Stimulated activated CD8-positive, alpha-beta memory T cell treated with anti-CD3 and anti-CD28 coated beads, Interleukin-4, amount 100 ng/mL, for 1 hour (primary cell): ENCODE measurements at places on chromosomes 16 and 17.

DNA sequence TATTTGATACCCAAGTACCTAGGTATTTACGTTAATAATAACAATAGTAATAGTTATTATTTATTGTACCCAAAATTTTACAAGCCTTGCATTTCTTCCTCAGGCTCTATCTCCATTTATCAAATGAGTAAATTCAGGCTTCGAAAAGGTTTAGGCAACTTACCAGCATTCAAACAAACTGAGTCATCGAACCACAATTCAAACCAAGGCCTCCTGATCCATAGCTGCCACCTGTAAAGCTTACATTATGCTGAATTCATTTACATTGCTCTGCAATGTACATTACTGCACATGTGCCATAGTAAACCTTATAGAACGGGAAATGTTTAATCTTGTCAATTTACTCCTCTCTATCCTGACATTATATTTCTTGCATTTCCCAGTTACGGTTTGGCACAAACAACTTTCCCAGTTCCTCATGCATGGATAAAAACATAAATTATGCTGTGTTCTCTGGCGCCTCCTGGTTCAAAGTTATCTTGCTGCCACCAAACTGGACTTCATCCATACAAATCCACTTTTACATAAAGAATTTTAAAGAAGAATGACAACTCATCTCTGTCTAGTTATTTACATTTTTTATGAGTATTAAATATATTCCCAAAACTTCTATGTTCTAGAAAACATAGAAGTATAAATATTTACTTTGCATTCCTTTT lies 360.6 kb upstream of the SOX9 start:
- no peak for DNase-seq

GRCh38 chr17:47895347-47895855 lies 635 bp upstream of the SP2 start:
- DNase-seq = no peak

GRCh38 chr16:80666378-80667250 lies 125.8 kb downstream of the DYNLRB2 start:
- DNase-seq = no peak

DNA sequence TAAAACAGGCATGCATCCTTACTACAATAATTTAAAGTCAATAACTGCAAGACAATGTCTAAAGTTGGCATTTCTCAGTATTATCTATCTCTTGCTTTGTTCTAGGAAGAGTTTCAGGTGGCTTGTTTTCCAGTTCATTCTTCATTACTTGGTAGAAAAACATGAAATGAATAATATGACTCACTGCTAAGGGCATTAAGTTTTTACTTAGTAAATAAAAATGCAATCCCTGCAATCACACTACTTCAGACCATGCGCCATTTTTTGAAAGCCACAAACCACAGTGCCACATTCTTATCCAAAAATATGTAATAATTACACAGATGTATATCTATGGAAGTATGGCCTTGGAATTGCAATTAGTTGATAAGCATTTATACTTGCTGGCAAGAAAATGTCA lies 55.4 kb downstream of the CREBBP start:
- no peak for DNase-seq

DNA sequence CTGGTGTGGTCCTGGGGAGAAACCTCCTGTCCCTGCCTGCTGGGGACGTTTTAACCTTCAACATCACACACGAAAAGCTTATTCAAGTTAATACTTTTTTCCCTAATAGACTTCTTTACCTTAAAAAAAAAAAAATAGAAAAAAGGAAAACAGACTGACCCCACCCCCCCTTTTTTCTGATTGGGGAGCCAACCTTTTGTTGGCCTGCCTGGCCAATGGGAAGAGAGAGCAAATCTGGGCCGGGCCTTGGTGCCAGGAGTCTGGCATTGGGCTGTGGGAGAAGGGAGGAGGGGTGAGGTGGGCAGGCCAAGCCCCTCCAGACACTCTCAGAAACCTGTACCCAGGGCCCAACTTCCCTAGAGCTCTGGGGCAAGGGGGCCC lies 3.0 kb downstream of the CBX8 start:
- no peak for DNase-seq

- no peak for DNase-seq
Measured at GRCh38 chr17:28521311-28522085, 15.3 kb downstream of the FOXN1 start.

- peak; percentile 36 for DNase-seq
Measured at GRCh38 chr16:22297871-22298733, 893 bp downstream of the POLR3E start.

- no peak for DNase-seq
Measured at GRCh38 chr17:78818932-78819331, 21.7 kb downstream of the USP36 start.

DNA sequence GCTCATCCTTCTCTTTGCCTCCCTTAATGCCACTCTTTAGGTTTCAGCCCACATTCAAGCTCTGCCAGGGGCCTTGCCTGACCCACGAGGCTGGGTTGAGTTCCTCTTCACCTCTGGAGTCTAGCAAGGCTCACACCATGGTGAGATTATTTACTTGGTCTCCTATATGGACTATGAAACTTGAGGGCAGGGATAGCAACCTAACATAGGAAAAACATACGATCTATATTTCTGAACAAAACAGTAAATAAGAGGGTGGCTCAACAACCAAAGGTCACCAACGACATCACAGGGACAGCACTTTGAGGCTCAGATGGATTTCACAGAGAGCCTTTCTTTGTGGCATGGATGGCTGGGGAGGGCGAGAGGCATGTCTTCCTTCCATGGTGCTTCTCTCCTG lies 197.0 kb downstream of the MAF start:
- DNase-seq = no peak

DNA sequence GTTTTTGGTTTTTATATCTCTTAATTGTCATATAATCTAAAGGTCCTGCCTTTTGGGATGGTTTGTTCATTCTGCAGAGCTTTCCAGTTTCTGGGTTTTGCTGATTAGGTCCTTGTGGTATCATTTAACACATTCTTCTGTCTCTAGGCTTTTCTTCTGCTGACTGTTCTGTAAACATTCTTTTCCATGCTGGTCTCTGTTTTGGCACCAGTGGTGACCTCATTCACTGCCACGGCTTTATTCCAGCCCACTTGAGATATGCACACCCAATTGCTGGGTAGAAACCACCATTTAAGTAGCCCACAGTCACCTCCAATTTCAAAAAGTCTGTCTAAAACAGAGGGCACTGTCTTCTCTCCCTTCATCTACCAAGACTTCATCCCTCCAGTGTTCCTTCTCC lies 31.1 kb upstream of the COX10 start:
- no peak for DNase-seq

DNA sequence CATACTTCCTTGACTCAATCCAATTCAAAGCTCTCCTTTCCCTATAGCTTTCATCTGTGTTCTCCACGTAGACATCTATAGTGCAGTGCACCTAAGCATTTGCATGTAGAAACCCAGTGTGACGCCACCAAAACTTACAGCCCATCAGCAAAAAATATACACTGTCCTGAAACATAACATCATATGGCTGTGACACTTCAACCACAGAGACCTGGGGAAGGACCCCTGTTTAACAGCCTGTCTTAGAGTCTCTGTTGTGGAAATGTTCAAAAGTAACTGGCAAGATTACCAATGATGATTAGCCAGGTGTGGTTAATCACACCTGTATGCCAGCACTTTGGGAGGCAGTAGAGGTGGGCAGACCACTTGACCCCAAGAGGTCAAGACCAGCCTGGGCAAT lies 22.2 kb downstream of the GSPT1 start:
- DNase-seq = no peak

- DNase-seq = no peak
Measured at GRCh38 chr17:17728550-17729251, 47.4 kb downstream of the RAI1 start.

GRCh38 chr17:68016838-68017237 lies 18.7 kb upstream of the KPNA2 start:
- DNase-seq = no peak

- peak; percentile 32 for DNase-seq
Measured at GRCh38 chr16:8931859-8932258, 31.8 kb downstream of the USP7 start.

GRCh38 chr17:44001461-44001920 lies 2.9 kb upstream of the NAGS start:
- DNase-seq = no peak

GRCh38 chr17:79749156-79749815 lies 18.5 kb downstream of the ENPP7 start:
- no peak for DNase-seq

- DNase-seq = no peak
Measured at GRCh38 chr16:73403291-73403690, 355.4 kb upstream of the ZFHX3 start.

DNA sequence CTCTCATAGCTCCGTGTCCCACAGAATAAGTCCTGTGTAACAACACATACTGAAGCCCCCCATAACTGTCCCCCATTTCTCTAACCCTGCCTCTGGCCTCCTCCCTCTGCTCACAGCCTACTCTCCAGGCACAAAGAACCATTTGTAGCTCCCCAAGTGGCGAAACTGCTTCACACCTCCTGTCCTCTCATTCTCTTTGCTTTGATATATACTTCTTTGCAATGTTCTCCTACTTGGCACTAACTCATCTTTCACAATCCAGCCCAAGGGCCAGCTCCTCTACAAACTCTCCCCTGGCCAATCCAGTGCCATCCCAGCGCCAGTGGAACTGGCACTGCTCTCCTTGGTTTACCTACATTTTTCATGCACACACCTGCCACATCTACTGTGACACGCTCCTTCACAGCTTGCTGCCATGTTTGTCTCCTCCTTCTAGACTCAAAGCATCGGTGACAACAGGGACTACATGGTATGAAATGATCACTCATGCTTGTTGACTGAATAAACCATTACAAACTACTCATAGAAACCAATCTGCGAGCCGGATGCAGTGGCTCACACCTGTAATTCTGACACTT lies 12.8 kb downstream of the CYTH1 start:
- no peak for DNase-seq

GRCh38 chr17:81885869-81886548 lies 5.4 kb downstream of the ALYREF start:
- no peak for DNase-seq

DNA sequence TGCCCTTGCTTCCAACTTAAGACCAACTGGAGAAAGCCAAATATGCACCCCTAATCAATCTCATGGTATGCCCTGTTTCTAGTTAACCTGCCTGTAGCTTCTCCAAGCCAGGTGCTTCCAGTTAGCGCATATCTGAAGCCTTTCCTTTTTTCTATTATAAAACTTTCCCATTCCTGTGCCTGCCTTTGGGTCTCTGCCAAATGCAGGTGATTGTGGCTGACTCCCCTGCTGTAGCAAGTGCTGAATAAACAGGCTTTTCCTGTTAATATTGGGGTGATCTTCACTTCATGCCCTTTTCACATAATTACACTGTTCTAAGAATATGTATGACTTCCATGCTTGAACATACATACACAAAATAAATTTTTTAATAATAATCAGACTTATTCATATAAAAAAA lies 207.4 kb downstream of the TANC2 start:
- DNase-seq = no peak

DNA sequence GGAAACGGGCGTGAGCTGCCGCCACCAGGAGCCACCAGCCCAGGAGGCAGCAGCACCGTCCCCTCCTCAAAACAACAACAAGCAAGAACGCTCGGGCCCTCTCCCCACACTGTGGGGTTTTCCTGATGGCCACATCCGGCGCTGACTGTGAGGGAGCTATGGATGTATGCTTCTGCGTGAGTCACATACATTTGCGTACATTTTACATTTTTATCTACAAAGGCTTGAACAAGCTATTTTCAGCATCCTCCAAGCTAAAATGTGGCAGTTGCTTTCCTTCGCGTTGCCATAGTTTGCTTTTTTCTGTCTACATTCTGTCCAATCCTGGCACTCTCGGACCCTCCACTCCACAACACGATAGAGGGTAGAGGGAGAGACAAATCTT lies 2.0 kb upstream of the ABR start:
- no peak for DNase-seq

DNA sequence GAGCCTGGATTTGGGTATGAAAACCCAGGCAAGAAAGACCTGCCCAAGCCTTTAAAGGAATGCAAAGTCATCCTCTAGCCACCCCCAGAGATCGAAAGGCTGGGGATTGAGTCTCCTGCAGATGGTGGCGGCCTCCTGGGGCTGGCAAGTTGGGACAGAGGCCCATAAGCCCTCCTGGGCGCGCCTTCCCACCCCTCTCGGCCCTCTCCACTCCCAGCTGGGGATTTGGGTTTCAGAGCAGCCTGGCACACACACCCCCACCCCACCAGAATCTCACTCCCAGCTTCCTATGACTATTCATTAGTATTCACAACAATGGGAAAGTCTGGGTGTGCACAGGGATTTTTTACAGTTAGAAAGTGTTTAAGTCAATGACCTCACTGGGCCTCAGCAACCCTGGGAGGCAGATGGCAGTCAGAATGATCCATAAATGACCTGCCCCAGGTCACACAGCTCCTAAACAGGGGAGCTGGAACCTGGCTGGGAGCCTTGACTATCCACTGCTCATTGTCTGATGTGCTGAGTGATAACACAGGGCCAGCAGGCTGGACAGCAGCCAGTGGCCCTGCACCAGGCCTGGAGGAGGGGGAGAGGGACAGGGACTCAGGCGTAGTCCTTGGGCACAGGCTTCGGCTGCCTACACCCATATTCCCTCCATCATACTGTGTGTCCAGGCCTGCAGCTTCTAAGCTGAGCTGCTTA lies 12.1 kb downstream of the NHERF1 start:
- DNase-seq = no peak

GRCh38 chr17:72592242-72592966 lies 471.6 kb downstream of the SOX9 start:
- DNase-seq = peak; percentile 20

- no peak for DNase-seq
Measured at GRCh38 chr17:62092784-62093183, 27.7 kb upstream of the MED13 start.

DNA sequence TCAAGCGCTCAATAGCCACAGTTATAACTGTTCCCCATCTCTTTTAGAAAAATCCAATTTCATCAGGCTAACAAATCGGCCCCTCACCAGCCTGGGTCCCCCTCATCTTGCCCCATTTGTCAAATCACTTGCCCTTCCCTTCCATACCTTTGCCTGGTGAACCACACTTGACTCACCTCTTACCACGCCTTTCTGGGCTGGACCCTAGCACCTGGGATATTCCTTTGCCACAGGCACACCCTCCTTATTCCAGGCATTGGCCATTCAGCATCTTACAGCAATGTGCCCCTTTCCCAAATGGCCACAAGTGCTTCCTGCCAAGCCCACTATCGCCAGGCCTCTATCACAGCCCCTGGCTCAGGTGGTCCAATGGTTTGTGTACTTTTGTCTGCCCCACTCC lies 14.9 kb downstream of the CMTM4 start:
- no peak for DNase-seq

DNA sequence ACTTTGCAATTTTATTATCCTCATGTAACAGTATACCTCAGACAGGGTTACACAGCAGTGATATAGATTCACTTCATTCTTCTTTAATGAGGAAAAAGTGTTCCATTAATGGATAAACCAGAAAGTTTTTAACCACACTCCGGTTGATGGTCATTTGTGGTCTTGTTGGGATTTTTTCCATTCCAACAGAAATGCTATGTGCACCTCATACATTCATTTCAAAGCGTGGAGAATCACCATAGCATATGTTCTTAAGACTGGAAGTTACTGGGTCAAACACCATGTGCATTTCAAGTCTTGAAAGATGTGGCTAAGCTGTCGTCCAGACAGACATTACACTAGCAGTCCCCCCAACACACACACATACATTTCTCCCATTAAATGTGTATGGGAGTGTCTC lies 245.8 kb upstream of the CDH5 start:
- DNase-seq = no peak
